Kidney glomerular epithelial cell (primary cell): ENCODE measurements at places on chromosomes 12 and 14.

DNA sequence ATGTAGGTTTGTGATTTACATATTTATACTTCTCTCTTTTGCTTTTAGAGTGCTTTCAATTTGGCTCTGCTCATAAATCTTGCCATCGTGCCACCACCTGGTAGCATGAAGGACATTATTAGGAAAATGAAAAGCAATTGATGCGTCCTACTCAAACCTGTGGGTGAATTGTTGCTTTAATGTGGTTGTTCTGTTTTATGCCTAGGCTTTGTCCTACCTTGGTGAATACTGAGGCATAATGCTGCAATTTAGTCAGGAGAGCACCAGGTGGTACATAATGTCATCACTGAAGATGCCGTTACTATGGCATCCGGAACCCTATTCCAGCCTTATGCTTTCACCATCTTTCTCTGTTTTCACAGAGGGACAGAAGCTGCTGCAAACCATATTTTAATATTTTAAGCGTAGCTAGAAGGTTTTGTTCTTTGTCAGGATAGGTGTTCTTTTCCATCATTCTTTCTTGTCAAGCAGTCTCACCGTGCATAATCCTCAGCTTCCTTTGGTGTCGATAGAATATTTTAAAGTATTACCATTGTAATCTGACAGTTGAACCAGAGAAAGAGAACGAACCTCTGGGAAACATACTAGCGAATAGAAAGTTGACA lies 68.5 kb upstream of the PKP2 start:
- no peak for DNase-seq

GRCh38 chr12:9669534-9669933 lies at the start of gene CLEC2D:
CLEC2D (plus strand) TSS chr12:9669713; CDS start chr12:9669735, 22 bp downstream.
- no peak for DNase-seq

- DNase-seq, result no peak
Observed at GRCh38 chr12:122949816-122950675, 16.2 kb downstream of the ABCB9 start.

GRCh38 chr14:54922598-54922997 lies 20.0 kb upstream of the GCH1 start:
- no peak for DNase-seq

DNA sequence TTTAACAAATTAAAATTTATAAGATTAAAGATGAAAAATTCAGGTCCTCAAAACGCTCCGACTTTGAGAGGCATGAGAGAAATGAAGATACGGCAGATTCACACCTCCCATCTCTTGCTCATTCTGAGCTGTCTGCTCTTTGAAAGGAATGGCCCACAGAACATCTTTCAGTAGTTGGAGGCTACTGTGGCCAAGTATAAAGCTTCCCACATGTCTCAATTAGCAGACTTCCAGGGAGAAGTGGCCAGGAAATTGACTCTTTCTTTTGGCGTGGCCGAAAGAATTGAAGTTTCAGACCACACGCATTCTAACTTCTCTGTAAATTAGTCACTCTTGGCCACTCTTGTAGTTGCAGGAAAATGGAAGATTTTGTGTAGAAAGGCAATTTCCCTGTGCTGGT lies 129.2 kb downstream of the DIP2B start:
- DNase-seq, result no peak

- no peak for DNase-seq
Observed at GRCh38 chr12:60849723-60850122, 1253.9 kb downstream of the SLC16A7 start.

- no peak for DNase-seq
Observed at GRCh38 chr12:1926251-1926657, 7.8 kb upstream of the CACNA2D4 start.

DNA sequence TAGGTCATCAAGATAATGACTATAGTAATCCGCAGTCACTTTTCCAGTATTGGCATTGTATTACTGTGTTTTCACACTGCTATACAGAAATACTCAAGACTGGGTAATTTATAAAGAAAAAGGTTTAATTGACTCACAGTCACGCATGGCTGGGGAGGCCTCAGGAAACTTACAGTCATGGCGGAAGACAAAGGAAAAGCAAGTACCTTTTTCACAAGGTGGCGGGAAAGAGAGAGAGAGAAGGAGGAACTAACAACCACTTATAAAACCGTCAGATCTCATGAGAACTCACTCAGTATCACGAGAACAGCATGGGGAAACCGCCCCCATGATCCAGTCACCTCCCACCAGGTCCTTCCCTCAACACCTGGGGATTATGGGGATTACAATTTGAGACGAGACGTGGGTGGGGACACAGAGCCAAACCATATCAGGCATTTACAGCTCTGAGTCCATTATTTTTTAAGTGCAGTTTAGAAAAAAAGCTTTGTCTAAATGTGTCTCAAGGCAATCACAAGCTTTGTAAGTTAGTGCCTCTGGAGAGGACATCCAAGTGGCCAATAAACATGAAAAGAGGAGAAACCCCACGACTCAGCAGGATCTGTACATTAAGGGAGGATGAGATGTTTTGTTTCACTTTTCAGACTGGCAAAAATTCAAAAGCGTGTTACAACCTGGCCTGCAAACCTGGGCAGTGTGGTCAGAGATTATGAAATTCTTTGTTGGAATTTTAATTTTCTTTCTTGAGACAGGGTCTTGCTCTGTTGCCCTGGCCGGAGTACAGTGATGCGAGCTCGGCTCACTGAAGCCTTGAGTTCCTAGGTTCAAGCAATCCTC lies 82.0 kb downstream of the DNAH10 start:
- no peak for DNase-seq

DNA sequence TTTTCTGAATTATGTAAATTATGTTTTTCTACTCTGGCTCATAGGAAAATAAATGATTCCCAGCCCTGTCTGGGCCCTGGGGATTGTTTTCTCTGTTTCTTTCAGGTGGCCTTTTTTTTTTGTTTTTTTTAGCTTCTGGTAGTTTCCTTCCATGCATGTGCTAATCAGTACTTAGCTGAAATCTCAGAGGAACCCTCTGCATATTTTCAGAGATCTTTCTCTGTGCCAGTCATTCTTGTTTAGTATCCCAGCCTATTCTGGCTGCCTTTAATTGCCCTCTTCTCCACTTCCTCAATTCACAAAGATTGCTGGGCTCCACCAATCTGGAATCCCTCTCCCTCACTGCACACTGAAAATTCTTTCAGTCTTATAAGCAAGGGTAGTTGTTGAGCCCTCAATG lies 46.9 kb downstream of the CNOT2 start:
- DNase-seq, result no peak

DNA sequence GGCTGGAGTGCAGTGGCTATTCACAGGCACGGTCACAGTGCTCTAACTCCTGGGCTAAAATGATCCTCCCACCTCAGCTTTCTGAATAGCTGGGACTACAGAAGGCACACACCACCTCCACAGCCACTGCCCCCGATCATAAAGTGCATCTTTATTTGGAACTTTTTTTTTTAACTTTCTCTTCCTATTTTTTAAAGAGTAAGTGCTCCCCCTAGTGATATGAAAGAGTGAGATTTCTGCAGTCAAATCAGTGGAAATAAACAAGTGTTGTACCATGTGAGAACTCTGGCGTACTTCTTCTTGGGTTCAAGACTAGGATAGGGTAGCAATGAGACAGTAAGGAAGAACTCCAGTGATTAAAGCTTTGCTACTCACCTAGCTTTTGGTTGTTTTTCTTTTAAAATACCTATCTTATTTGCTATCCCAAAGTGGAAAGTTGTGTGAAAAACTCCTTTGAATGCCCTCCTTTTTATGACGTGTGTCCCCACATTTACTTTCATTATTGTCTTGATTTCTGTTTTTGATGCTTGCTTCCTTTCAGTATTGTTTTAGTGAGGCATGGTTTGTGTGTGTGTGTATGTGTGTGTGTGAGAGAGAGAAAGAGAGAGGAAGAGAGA lies 6.6 kb downstream of the PPP4R4 start:
- peak; percentile 31 for DNase-seq

- no peak for DNase-seq
Observed at GRCh38 chr14:101010835-101011234, 107.3 kb upstream of the RTL1 start.
